Gastrocnemius medialis (tissue), 4 donors: ENCODE measurements at places on chromosomes 3 and 15. TPM values are rescaled to one million over a fixed set of nuclear protein-coding genes. Genes with fewer than 3 reads are reported as not detected.

GRCh38 chr15:22949074-22949547, 31.1 kb downstream of the CYFIP1 start:
- DNase-seq: peak; percentile 35
- H3K27ac ChIP-seq: peak overlapping the region; percentile 36
- H3K27me3 ChIP-seq: no peaks in the 10 kb centered on the region
- H3K4me1 ChIP-seq: peaks cover 16% of the 10 kb centered on the region

DNA sequence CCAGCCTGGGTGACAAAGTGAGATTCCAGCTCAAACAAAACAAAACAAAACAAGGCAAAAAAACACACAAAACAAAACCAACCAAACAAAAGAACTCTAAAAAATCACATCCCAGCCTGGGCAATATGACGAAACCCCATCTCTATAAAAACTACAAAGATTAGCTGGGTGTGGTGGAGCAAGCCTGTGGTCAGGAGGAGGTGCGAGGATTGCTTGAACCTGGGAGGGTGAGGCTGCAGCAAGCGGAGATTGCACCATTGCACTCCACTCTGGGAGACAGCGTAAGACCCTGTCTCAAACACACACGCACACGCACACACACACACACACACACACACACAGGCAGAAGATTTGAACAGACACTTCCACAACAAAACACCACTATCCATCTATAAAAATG, 99.6 kb downstream of the SHQ1 start:
- no peak for DNase-seq
- no peak overlapping the region for H3K27ac ChIP-seq
- no peaks in the 10 kb centered on the region for H3K4me1 ChIP-seq
- no peak overlapping the region for H3K4me3 ChIP-seq
- no peaks in the 10 kb centered on the region for H3K27me3 ChIP-seq
- H3K36me3 ChIP-seq: no peaks in the 10 kb centered on the region

DNA sequence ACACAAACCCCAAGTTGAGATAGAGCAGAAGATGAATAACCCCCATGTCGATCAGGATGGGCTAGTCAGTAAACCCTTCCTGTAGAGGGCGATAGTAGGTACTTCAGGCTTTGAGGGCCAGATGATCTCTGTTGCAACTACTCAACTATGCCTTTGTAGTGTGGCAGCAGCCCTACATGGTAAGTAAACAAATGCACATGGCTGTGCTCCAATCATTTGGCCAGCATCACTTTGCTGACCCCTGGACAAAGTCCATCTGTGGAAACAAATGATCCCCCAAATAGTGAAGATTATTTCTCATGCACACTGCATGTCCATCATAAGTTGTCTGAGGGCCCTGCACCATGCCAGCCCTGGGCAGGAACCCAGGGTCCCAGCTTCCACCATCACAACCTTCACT, 402.2 kb upstream of the PROK2 start:
- no peaks in the 10 kb centered on the region for H3K4me1 ChIP-seq
- no peaks in the 10 kb centered on the region for H3K27me3 ChIP-seq
- no peaks in the 10 kb centered on the region for H3K36me3 ChIP-seq
- no peak overlapping the region for H3K27ac ChIP-seq
- DNase-seq: no peak
- H3K4me3 ChIP-seq: no peak overlapping the region

- peak overlapping the region; percentile 78 for H3K27ac ChIP-seq
- no peaks in the 10 kb centered on the region for H3K27me3 ChIP-seq
- no peak for DNase-seq
- no peaks in the 10 kb centered on the region for H3K36me3 ChIP-seq
- peaks cover 30% of the 10 kb centered on the region for H3K4me1 ChIP-seq
- H3K4me3 ChIP-seq: no peak overlapping the region
These were observed 120.5 kb downstream of the XXYLT1 start for GRCh38 chr3:195150181-195151118.

- peaks cover 7% of the 10 kb centered on the region for H3K4me1 ChIP-seq
- DNase-seq: no peak
- H3K4me3 ChIP-seq: no peak overlapping the region
These were observed 14.3 kb downstream of the RAB11A start for GRCh38 chr15:65883571-65883970.

DNA sequence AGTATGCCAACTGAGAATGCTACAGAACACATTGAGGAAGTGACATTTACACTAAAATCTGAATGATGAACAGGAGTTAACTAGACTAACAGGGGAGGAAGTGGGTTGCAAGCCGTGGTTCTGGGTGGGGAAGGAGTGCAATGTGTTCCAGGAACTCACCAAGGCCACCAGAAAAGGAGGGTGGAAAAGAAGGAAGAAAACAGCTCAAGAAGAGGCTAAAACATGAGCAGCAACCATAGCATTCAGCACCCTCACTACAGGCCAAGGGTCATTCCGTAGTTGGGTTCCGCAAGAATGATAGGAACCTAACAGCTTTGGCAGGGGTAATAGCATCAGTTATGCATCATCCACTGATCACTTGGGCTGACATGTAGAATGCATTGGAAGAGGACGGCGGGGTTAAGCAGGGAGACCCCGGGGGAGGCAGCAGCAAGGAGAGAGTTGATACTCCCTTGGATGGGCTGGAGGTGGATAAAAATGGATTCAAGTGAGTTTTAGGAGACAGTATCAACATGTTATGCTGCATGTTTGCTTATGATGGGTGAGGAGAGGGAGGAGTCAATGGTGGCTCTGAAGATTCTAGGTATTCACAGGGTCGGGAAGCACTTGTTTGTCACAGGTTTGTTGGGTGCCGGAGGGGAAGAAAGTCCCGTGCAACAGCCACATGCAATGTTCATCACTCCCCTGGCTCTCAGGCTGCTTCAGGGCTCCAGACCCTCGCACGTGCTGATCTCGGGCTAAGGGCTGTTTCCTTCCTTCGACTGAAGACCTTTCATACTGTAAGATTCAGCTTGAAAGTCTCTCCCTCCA, 53.2 kb downstream of the LIPC start:
- H3K4me3 ChIP-seq: no peak overlapping the region
- DNase-seq: no peak

- no peak for DNase-seq
- H3K36me3 ChIP-seq: no peaks in the 10 kb centered on the region
- H3K4me1 ChIP-seq: peaks cover 44% of the 10 kb centered on the region
These were observed 88.3 kb downstream of the KLF15 start for GRCh38 chr3:126268866-126269265.

DNA sequence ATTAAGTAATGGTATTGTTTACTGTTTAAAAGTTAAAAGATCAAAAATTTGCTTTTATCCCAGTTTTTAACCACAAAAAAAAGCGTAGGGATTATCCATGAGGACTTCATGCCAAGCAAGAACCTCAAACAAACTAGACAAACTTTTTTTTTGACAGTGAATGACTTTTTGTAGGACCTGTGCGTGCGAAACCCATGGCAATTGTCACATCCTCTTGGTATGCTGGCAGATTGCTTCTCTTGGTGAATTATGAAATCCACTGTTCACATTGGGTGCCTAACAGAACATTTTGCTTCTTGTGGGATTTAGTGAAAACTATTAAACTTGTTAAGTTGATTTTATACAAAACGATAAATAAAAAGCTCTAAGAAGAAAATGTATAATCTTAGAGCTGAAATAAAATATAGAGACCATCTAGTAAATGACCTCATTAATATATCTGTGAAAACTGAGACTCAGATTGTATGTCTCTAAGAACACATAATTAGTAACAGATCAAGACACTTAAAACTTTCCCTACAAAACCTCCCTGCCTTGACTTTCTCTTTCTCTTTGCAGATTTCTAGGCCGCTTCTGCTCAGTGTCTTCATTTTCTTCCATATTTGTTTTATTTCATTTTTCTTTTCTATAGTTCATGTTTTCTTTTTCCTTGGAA, 87.3 kb upstream of the CGNL1 start:
- H3K27me3 ChIP-seq: no peaks in the 10 kb centered on the region
- no peak overlapping the region for H3K4me3 ChIP-seq
- H3K27ac ChIP-seq: no peak overlapping the region
- no peak for DNase-seq
- no peaks in the 10 kb centered on the region for H3K36me3 ChIP-seq

DNA sequence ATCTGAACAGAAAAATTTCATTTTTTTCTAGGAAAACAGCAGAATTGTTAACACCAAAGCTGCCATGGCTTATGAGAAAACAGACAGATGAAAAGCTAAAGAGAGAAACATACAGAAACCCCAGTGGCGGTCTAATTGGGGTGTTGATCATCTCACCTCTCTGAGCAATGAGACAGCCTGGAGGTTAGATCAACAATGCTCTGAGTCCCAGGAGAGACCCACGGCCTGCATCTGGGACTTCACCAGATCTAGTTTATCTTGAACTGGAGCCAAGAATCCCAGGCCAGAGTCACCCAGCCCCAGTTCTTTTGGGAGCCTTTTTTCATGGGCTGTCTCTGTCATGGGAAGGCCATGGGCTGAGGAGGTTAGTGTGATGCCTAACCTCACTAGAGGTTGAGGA, 3.5 kb upstream of the GALNT15 start:
- no peak overlapping the region for H3K27ac ChIP-seq
- no peaks in the 10 kb centered on the region for H3K36me3 ChIP-seq
- DNase-seq: no peak

DNA sequence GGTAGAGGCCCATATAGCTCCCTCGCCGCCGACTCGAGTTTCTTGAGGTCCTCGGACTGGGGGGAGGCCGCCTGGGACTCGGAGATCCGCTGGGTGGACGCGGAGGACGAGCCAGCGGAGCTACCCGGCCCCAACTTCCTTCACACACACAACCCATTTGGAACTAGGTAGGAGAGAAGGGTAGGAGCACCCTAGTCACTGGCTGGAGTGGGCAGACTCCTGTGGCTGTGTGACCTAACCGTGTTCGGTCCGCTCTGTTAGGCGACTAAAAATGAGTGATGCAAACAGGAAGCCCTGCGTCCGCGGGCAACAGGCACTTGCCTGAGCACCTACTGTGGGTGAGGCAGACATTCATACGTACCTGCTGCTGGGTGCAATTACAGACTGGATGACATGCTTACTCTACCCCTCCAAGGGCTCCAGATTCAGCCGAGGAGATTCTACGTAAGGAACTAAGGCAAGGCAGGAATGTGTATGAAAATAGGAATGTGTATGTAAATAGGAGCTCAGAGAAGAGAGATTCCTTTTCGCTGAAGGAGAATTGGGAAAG, 4.6 kb upstream of the SIN3A start:
- peak; percentile 43 for DNase-seq
- H3K27ac ChIP-seq: peak overlapping the region; percentile 100
- H3K4me3 ChIP-seq: peak overlapping the region; percentile 92
- H3K4me1 ChIP-seq: peaks cover 13% of the 10 kb centered on the region
- H3K36me3 ChIP-seq: no peaks in the 10 kb centered on the region
- H3K27me3 ChIP-seq: no peaks in the 10 kb centered on the region

DNA sequence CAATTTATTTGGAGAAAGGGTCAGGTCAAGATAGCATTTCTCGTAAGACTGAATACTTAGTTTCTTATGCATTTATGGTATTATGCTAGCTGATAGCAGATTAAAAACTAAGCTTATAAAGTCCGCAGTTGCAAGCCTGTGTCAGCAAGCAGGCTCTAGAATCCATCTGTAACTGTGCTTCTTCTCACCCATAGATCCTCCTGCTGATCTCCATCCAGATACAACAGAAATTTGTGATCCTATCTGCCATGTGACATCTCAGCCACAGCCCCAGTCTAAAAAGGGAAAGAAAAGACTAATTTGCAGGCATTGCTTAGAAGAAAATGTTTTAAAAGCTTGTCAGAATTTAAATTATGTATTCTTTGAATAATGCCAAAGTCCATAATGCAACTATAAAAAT, 265.4 kb upstream of the CCDC54 start:
- H3K27ac ChIP-seq: no peak overlapping the region
- H3K36me3 ChIP-seq: no peaks in the 10 kb centered on the region
- H3K4me1 ChIP-seq: no peaks in the 10 kb centered on the region
- H3K27me3 ChIP-seq: no peaks in the 10 kb centered on the region
- H3K4me3 ChIP-seq: no peak overlapping the region

DNA sequence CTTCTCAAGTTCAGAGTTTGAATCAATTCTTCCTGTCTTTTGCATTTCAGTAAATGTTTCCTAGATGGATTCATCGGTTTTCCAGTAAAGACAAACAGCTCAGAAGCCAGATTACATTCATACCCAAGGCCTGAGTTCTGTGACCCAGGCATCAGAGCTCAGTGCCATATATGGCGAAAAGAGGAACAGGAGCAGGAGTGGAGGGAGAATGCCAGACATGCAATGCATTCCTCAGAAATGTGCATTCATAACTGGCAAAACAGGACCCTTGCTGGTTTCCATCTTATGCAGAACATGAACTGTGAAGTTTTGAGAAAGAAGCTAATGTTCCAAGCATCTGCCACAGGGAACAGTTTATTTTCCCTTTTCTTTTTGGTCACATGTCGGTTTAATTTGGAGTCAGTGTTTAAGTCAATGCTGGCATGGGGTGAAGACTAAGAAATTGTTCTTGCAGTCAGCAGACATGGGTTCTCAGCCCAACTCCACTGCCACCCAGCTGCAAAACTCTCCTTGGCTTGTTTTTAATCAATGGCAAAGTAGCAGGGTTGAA, 116.5 kb downstream of the LPP start:
- H3K4me1 ChIP-seq: peaks cover 72% of the 10 kb centered on the region
- DNase-seq: no peak
- peak overlapping the region; percentile 94 for H3K27ac ChIP-seq
- no peaks in the 10 kb centered on the region for H3K36me3 ChIP-seq

DNA sequence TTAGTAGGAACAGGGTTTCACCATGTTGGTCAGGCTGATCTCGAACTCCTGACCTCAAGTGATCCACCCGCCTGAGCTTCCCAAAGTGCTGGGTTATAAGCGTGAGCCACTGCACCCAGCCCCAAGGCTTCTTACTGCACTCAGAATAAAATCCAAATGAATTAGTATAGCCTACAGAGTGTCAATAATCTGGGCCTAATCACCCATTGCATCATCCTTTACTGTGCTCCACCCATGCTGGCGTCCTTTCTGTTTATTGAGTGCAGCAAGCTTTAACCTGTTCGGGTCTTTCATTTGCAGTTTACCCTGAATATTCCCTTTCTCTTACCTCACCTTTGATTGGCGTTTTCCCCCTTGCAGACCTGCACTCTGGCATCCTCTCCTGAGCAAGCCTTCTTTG, 77.7 kb downstream of the CEP63 start:
- H3K4me1 ChIP-seq: no peaks in the 10 kb centered on the region
- DNase-seq: no peak
- H3K27me3 ChIP-seq: no peaks in the 10 kb centered on the region
- H3K27ac ChIP-seq: no peak overlapping the region
- H3K4me3 ChIP-seq: no peak overlapping the region

Gene CA12
- total RNA-seq: 0.10 TPM

Gene CLSTN2
- 3.6 TPM for total RNA-seq

Gene CADPS
- total RNA-seq: not detected

Gene PDIA5
- total RNA-seq: 2.3 TPM

Gene SIDT1
- 0.19 TPM for total RNA-seq

Gene FAM81A
- 0.10 TPM for total RNA-seq

Gene ITIH1
- total RNA-seq: not detected
